ENCODE measurements at places on chromosomes 6 and 20.

- DNase-seq = no peak
Observed at GRCh38 chr20:64000906-64001305, 20.0 kb downstream of the PRPF6 start.

DNA sequence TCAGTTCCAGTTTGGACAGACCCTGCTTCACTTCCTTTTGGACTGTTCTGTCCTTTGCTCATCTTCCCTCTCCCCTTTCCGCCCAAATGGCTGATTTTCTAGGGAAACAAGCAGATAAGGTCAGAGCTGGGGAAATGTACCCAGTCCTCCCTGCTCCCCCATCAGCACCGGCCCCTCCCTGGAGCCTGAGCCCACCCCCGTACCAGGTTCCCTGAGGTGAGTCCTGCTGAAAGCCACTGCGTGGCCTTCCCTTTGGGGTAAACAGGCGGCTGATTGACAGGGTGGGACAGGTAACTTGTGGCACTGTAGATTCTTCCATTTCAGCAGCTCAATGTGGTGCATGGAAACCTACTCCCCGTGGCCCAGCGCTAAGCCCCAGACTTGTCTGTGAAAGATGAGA, 70.5 kb downstream of the NPEPL1 start:
- no peak for DNase-seq

- no peak for DNase-seq
Observed at GRCh38 chr6:24788031-24788665, 10.6 kb downstream of the ARMH2 start.

DNA sequence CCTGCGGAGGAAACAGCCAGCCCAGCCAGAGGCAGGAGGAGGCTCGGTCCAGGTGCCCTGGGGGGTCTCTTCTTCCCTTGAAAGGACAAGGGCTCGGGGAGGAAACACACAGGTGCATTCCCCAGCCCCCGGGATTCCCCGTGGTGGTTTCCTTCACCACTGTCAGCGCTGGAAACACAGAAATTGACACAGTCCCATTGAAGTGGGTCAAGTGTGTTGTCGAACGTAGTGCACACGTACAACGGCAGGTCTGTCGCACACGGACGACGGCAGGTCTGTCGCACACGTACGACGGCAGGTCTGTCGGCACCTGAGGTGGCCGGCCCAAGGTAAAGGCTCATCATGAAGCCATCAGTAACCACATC, 80.9 kb downstream of the DLL1 start:
- no peak for DNase-seq

- no peak for DNase-seq
Observed at GRCh38 chr6:36641543-36641942, 37.0 kb upstream of the CDKN1A start.

DNA sequence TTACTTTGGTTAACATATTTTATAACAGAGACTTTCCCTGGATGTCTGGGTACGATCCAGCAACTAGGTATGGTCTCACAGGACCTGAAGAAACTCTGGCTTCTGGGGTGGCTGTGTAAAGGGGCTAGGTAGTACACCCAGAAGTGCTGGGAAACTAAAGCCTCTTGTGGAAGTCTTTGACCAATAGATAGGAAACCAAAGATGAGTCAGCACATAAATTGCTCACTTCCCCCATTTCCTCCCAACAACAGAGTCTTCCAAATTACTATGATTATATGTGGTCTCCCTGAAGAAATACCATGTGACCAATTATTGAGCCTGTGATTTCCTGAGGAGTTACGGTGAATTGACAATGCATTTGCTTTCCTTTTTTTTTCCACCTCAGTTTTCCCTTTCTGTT, 26.8 kb upstream of the TBX18 start:
- DNase-seq = no peak

GRCh38 chr6:34576286-34576955, 20.3 kb upstream of the SPDEF start:
- no peak for DNase-seq

DNA sequence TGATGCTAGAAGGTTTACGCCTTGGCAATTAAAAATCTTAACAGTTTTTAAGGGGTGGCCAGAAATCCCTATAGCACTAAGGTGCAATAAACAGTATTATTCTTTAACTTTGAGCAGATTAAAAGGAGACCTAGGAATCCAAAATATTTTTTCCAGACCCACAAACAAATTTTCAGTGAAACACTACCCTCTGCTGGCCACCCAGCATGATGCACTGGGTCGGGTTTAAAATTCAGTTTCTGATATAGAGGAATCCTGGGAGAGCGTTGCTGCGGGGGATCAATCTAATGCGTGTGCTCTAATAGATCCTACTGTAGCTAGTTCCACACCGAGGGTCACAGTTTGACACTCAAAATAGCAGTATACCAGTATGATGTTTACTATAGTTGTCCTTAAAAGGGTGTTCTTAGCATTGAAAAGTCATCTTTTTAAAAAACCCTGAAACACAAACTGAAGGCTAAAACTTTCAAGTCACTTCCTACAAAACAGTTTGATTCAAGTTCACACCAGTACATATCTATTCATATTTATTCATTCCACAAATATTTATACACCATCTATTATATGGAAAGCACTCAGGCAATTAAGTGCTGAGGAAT, 10.2 kb downstream of the UBE3D start:
- DNase-seq = no peak

DNA sequence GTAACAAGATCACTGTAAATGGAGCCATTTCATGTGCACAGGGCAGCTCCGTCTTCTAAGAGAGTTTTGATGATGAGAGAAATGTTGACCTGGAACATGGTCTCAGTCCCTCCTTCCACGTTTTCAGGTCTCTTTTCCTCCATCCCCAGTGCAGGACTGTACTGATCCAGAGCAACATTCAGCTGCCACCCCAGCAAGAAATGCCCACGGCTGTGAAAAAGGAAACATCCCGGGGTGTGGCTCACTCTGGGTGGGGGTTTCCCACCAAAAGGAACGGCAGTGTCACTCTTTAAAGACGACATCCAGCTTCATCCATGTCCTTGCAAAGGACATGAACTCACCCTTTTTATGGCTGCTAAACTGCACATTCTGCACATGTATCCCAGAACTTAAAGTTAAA, 92.6 kb downstream of the ERMARD start:
- no peak for DNase-seq

DNA sequence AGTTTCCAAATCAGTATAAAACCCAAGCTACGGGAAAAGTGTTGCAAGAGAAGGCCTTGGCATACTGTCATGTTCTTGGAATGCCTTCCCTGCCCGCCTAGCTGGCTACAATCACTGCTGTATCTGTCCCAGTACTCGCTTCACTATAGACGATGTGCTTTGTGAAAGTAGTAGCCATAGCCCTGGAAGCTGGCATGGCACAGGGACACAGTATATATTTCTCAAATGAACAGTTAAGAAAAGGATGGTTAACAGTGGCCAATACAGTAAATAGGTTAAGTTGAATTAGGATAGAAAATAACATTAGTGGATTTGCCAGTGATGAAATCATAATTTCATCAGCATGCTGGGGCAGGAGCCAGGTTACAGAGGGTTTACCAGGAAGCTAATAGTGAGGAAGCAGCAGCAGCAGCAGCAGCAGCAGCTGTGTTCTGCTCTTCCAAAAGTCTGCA, 499.3 kb downstream of the CDKAL1 start:
- no peak for DNase-seq

DNA sequence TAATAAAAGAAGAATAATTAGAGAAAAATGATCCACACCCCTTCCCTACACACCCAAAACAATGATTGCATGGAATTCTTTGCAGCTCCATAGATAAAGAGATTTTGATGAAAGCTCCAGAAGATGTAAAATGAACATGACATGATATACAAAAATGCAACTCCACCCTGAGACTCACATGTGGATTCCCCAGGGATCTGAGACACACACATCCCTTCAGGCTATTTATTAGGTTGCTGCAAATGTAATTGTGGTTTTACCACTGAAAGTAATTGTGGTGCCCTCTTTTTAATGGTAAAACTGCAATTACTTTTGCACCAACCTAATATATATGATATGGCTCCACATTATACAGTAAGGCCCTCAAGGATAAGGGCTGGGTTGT, 40.4 kb upstream of the TBC1D7 start:
- DNase-seq = no peak

DNA sequence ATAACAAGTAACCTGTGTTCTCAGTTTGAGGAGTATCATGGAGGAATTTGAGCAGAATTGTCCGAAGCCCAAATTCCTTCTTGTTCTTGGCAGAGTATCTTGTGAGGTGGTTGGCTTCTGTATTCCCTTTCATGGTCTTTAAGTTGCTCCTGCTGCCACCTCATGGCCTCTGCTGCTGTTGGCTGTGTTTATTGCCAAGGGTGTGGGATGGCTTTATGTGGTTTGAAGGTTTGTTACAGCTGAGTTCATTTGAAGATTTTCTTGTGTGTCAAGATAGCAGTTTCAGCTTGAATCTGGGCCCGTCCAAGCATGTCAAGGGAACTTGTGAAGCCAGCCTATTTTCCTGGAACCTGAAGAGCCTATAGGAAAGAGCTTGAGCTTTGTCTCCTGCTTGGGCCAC, 20.2 kb upstream of the TTK start:
- no peak for DNase-seq

DNA sequence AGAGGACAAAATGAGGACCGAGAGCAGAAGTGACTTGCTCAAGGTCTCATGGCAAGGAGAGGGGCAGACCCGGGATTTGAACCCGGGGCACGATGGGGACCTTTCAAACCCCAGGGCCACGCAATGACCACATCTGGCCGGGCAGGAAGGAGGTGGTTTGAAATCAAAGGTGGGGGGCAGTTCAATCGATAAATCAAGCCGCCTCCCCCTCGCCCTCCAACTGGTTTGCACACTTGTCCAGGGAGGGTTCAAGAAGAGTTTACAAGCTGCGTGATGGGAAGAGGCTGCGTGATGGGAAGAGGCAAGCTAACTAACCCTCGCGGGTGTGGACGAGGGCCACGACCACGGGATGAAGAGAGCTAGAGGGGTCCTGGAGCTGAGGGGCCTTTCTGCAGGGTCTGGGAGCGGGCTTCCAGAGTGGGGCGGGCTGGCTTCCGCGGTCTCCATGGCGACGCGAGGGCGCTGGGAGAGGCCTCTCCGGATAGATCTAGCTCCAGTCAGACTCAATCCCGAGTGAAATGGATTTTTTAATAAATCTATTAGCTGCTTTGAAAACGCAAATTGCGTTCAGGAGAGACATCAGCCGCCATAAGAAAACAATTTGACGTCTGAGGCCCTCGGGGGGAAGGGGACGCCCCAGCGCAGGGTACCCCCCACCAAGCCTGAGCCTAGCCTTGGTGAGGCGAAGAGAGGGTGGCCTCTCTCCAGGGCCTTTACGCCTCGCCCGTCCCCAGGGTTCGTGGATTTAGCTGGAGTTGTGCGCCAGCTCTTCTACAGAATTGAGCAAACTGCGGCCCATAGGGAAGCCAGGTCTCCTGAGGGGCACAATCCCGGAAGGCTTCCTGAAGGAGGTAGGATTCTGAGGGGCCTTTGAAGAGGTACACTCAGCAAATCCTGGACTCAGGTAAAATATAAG, 143.9 kb downstream of the GRM4 start:
- DNase-seq = no peak

DNA sequence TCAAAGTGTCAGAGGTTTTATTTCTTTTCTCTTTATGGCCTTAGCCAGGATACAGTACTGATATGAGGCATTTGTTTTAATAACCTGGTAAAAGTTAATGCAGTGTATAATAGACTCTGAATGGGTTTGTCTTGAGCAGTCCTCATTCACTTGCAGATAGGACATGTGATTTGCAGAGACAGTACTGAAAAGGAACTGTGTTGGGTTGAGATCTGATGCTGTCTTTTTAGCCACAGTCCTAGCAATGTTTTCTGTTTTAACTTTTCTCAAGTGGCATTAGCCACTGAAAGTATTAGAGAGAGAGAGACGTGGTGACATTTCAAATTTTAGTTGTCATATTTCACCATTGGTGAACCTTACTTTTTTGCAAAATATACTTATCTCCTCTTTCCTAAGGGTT, 547.2 kb upstream of the MAN1A1 start:
- no peak for DNase-seq

GRCh38 chr6:11525468-11526155, 11.9 kb upstream of the TMEM170B start:
- no peak for DNase-seq

DNA sequence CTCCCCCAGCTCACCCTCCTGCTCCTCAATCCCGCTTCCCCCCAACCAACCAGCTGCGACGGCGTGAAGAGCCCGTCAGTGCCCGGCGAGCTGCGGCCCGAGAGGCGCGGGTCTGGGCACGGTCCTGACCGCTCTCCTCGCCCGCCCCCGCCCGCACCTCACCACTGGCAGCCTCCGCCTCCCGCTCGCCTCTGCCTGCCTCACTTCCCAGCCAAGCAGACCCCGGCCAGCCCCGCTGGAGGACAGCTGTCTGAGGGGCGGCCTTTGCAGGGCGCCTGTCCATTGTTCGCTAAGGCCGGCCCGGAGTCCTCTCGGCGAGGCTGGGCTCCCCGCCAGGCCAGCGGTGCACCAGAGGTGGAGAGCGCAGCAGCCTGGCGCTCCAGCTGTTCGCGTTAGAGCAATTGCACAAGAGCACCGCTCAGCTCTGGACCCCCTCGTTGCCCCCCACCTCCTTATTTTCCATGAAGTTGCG, 1.3 kb downstream of the SOBP start:
- no peak for DNase-seq

- DNase-seq = no peak
Observed at GRCh38 chr6:84588697-84589080, 175.7 kb downstream of the TBX18 start.

- peak; percentile 26 for DNase-seq
Observed at GRCh38 chr6:45663251-45664221, 285.8 kb upstream of the SUPT3H start.

- DNase-seq = no peak
Observed at GRCh38 chr6:117489003-117489402, 6.5 kb downstream of the DCBLD1 start.

DNA sequence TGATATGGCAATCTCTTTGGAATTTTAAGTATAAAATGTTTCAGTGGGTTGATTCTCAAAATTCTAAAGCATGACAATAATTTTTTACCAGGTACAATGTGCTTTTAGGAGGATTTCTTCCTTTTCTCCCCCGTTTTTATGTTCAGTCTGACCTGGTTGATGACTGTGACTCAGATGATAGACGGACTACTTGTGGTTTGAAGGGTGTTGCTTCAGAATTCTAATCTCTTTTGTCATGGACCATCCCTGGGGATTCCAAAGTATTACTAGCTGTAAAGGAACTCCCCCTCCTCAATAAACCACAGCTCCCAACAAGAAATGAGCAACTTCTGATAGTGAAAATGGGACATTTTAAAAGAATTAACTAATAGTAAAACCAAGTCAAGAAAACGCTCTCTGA, 34.9 kb upstream of the TNFAIP3 start:
- no peak for DNase-seq

- no peak for DNase-seq
Observed at GRCh38 chr20:17066902-17067301, 159.9 kb upstream of the PCSK2 start.

DNA sequence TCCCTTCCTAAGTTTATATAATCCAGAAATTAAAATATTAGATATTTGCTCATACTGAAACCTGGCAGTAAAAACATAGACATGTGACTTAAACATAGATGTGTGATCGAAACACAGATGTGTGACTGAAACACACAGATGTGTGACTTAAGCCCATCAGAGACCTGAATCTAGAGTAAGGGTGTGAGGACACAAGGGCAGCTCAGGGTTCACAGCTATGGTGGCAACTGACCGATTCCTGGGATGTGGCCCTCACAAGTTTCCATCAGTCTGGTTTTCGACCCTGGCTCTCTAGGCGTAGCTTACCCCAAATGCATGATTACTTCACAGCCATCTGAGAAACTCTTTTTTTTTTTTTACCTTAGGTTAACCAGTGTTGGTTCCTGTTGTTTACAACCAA, 137.0 kb downstream of the NRN1 start:
- no peak for DNase-seq

GRCh38 chr20:40673442-40673841, 15.6 kb downstream of the MAFB start:
- no peak for DNase-seq
